ENCODE measurements at places on chromosomes 3 and 15.

GRCh38 chr3:188437926-188438325 is 284.0 kb downstream of the LPP start:
- DNase-seq, result no peak

DNA sequence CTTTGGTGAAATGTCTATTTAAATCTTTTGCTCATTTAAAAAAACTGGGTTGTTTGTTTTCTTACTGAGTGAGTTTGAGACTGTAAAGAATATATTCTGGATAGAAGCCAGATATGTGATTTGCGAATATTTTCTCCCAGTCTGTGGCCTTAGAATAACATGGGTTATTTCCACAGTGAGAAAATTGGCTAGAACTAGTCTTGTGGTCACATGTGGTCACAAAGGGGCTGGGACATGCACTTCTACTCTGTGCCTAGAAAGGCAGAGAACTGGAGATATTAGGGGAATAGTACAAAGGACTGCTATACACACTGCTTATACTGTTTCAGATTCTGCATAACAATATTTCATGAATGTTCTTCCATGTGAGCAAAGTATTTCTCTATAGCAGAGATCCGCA is 79.9 kb upstream of the RGMA start:
- no peak for DNase-seq

GRCh38 chr3:5517921-5518320 is 330.4 kb downstream of the EDEM1 start:
- no peak for DNase-seq

DNA sequence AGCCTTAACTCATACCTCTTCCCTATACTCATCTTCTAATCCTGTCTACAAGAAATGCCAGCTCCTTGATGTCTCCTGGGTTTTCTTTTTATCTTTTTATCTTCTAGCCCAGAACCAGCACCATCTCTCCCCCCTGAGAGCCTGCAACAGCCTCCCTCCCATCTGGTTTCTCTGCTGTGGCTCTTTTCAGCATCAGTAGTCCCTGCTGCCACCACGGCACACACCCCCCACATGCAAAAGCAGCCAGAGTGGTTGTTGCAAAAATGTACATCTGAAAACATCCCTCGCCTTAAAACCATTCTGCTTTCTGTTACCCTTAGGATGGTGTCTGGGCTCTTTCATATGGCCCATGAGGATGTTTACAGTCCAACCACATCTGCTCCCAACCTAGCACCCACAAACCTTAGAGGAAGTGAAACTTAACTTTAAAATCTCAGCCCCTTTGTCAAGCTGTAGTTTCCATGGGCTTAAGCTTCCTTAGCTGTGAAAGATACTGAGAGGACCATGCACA is 775 bp downstream of the TTC21A start:
- no peak for DNase-seq

- DNase-seq, result no peak
Measured at GRCh38 chr3:119276680-119277079, 17.5 kb upstream of the ARHGAP31 start.

DNA sequence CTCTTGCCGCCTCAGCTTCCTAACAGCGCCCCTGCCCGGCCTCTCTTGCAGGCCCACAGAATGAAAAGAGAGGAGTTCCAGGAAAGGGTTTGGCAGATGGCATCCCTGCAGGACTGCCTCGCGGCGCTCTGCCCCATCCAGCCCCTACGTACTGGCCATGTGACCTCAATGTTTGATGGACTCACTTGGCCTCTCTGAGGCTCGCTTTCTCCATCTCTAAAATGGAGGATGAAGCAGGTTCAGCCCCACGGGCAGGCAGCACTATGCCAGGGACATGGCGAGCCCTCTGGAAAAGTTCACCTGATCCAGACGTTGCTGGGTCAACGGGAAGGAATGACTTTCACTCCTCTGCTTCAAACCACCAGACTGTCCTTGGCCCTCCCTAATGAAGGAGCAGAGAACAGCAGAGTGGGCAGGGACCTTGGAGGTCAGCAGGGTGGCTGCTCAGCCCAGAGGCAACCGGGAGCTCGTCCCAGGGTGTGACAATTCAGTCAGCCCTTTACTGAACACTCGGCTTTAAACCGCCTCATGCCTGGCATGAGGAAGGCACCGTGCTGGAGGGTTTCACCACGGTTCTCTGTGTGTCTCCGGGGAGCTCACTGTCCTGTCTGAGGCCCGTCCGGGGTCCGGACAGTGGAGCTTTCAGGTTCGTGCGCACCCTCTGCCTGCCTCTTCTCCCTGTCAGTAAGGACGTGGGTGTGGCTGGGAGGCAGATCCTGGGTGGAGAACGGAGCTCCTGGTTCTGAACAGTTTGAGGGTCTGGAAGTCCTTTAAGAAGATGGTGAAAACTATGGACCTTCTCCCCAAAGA is 101.3 kb downstream of the LINGO1 start:
- DNase-seq, result no peak

DNA sequence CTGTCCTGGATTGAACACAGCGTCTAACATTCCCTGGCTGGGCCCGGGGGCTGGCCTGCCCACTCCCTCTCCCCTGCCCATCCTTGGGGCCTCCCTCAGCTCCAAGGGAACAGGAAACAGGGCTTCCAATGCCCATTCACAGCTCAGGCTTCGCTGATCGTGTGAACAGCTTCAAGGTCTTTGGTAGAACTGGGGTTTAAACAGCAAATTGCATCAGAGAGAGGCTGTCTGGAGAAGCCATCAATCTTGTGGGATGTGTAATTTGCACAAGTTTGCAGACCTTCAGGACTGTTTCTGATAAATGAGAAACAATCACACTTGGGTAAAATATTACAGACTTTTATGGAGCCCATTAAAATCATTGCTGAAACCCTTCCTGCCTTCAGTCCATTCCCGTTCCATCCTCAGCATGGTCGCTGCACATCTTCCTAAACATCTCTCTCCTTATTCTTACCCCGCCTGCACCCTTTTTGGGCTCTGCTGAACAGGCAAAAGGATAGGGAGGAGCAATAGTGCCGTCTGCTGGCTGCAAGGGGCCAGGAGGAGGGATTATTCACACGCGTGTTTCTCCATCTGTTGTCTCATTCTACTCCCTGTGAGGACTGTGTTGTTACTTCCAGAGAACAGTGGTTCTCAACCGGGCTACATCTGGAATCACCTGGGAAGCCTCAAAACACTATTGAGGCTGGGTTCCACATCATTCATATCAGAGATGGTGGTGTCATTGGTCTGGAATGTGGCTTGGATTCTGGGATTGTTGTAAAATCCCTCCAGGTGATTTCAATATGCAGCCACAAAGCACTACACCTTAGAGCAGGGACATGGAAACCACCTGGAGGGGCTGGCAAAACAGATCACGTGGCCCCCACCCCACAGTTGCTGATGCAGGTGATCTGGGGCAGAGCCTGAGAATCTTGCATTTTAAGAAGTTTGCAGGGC is 116.3 kb downstream of the CLSTN2 start:
- DNase-seq, result no peak

GRCh38 chr3:97680210-97680609 is 84.3 kb upstream of the ARL6 start:
- DNase-seq, result no peak

- DNase-seq, result no peak
Measured at GRCh38 chr15:47801522-47801921, 84.2 kb downstream of the SEMA6D start.

GRCh38 chr3:9316881-9317361 is 45.9 kb upstream of the THUMPD3 start:
- DNase-seq, result no peak

DNA sequence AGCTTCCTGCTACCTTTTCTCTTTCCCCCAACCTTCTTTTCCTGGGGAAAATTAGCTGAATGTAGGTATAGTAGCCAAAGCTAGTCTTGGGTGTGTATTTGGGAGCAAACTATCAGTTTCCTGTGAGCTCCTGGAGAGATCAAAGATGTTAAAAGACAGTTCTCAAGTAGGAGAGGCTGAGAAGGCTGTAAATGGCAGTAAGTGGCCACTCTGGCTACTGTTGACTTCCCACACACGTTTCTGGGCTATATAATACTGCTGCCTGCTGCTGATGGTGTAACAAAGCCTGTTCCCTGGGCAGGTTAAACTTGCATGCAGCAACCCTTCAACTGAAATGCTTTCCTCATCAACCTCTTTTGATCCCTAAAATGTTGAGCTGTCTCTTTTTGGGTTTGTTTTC is 27.6 kb downstream of the ARID3B start:
- DNase-seq, result no peak

DNA sequence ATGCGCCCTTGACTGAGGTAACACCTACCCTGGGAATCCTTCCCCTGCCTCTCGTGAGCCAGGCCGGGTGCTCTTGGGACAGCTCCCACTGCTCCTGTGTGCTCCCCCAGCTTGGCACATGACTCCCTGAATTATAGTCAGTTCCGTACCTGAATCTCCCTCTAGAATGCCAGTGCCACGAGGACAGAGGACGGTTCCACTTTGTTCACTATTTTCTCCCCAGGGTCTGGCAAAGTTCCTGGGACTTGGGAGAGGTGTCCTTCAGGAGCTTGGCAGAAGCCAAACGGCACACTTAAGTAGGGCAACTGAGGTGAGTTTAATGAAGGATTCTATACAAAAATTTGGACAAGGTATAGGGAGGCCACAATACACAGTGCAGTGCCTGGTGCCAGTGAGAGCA is 9.8 kb downstream of the CCR5AS start:
- DNase-seq, result no peak

- no peak for DNase-seq
Measured at GRCh38 chr3:112127522-112128494, 5.2 kb downstream of the GCSAM start.

DNA sequence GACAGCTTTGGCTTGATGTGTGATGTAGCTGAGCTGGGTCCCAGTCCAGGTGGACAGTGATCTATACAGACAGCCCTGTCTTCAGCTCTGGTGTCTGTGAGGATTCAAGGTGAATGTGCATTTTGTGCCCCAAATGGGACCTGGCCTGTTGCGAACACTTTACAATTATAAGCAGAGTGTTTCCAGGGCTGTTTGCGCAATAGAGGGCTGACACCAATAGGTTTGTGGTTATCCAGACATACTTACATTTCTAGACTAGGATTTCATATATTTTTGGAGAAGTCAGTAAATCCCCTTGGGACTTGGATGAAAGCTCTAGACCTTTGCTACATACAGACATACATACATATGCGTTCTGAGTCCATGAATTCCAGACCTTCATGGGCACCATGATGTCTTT is 4.2 kb upstream of the TATDN2 start:
- DNase-seq, result no peak

DNA sequence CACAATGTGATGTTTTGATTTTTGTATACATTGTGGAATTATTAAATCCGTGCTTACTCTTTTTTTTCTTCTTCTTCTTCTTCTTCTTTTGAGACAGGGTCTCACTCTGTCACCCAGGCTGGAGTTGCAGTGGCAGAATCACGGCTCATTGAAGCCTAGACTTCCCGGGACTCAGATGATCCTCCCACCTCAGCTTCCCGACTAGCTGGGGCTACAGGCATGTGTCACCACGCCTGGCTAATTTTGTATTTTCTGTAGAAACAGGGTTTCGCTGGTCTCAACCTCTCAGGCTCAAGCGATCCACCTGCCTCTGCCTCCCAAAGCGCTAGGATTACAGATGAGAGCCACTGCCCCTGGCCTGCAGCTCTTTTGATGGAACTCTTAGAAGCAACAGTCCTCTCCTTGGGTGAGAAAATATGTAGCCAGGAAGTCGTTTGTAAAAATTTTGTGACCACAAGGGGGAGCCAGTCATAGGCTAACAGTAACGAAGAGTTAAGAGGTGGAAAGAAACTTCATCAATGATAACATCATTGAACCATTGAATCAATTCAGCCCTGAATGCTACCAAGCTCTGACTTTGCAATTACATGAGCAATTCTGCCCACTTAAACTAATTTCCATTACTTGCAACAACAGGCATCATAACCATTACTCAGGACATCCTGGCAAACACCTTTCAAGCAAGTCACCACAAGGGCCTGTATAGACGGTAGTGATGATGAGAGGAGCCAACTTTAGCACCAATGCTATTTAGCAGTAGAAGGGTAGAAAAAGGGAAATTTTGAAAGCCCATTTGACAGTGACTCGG is 16.7 kb upstream of the CMTM7 start:
- DNase-seq, result no peak

GRCh38 chr15:49830391-49830790 is 209.5 kb downstream of the DTWD1 start:
- DNase-seq, result no peak

DNA sequence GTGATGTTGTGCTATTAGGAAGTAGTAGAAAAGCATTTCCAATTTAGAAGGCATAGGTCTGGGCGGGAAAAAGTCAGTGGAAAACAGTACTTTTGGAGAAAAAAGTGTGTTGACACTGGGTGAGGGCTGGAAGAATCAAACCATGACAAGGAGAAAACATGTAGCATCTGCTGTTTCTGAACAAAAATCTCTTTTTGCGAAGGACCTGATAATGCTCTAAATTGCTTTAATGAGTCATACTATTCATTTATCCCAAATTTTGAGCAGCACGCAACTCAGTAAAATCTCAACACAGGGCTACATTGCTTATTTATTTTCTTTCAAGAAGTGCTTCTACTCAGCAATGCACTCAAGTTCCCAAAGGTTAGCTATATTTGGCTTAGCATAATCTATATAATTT is 292.7 kb downstream of the DIPK2A start:
- DNase-seq, result no peak

DNA sequence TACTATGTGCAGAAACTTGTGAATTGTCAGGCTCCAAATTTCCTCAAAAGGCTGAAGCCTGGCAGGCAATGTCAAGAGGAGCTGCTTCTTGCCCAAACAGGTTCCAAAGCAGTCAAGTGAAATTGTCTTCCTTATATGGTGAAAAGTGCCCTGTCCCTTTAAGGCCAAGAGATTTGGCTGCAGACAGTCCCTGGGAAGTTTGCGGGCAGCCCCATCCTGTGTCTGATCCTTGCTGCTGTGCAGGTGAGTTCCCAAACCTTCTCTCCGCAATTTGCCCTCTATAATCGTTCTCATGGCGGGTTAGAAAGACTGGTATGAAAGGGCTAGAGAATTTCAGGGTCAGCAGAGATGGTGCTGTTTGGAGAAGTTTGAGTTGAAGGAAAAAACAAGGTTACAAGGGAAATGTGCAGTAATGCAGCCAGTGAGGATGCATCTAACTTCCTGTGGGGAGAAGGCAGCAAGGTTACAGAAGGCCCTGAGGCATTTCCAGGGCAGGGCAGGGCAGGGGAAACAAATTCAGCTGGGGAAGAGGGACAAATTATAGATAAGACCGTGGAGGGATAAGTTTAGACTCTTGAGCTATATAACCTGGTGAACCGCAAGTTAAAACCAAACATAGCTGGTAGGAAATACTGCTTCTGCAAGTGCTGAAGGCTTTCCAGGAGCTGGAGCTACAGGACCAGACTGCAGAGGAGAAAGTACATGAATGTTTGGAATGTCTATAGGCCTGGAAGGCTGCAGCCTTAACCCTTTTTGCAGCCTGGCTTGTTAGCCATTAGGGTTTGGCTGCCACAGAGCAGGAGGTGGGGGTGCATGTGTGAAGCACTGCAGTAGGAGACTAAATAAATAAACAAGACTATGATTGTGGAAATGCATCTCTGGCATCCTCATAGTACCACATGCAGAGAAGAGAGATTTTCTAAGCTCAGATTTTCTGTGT is 256.2 kb upstream of the IL12A start:
- DNase-seq, result no peak

GRCh38 chr3:107962946-107963345 is 127.9 kb downstream of the CD47 start:
- DNase-seq, result no peak

Measured in cortex of kidney (tissue), 1 donor.